ENCODE measurements at places on chromosomes 1 and 21.

DNA sequence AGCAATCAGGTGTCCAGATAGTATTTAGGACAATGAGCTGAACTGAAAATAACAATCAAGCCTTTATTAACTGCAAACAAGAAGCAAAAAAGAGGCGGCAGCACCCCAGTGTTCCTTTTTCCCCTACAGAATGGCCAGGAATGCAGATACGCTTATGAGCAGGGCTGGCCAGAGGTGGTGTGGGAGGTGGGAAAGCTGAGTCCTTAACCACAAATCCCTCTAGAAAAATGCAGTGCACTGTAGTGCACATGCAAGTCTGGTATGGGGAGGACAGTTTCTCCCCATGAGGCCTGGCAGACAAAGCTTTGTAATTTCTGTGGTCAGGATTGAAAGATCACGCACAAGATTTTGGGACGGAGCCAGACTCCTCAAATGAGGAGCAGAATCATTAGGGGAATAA, 10.7 kb upstream of the IFNAR1 start:
- no peak for DNase-seq

- DNase-seq = no peak
Observed at GRCh38 chr1:32339363-32339978, 3.4 kb upstream of the MARCKSL1 start.

GRCh38 chr1:34648501-34648900, 106.3 kb upstream of the GJB5 start:
- DNase-seq = no peak

- no peak for DNase-seq
Observed at GRCh38 chr1:221308534-221309511, 429.6 kb downstream of the HLX start.

- no peak for DNase-seq
Observed at GRCh38 chr1:200299571-200299970, 110.3 kb downstream of the ZNF281 start.

DNA sequence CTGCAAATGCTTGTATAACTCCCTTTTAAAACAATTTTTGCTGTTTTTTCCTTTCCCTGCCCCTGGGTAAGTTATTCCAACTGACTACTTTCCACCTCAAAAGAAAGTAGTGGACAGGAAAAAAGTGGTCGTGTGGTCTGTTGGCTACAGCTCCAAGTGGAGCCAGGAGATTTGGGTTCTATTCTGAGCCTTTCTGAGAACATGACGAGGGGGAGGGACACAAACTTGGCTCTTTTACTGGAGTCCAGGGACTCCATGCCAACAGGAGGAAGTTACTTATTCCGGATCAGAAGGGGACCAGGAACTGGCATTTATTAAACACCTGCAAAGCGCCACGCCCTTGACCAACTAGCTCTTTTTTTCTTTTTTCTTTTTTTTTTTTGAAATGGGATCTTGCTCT, 79.0 kb upstream of the CAPZB start:
- DNase-seq = no peak

DNA sequence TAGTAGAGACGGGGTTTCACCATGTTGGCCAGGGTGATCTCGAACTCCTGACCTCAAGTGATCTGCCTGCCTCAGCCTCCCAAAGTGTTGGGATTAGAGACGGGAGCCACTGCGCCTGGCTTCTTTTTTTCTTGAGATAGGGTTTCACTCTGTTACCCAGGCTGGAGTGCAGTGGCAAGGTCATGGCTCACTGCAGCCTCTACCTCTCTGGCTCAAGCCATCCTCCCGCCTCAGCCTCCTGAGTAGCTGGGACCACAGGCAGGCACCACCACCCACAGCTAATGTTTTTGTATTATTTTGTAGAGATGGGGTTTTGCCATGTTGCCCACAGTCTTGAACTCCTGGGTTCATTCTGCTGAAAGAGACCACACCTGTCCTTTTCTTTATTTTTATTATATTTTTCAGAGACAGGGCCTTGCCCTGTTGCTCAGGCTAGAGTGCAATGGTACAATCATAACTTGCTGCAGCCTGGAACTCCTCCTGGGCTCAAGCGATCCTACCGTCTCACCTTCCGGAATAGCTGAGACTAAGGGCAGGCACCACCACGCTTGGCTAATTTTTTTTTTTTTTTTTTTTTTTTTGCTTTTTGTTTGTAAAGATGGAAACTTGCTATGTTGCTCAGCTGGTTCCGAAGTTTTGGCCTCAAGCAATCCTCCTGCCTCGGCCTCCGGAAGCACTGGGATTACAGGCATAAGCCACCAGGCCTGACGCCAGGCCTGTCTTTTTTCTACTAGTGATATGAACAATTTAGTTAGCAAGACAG, 3.1 kb downstream of the LMNA start:
- DNase-seq = no peak

DNA sequence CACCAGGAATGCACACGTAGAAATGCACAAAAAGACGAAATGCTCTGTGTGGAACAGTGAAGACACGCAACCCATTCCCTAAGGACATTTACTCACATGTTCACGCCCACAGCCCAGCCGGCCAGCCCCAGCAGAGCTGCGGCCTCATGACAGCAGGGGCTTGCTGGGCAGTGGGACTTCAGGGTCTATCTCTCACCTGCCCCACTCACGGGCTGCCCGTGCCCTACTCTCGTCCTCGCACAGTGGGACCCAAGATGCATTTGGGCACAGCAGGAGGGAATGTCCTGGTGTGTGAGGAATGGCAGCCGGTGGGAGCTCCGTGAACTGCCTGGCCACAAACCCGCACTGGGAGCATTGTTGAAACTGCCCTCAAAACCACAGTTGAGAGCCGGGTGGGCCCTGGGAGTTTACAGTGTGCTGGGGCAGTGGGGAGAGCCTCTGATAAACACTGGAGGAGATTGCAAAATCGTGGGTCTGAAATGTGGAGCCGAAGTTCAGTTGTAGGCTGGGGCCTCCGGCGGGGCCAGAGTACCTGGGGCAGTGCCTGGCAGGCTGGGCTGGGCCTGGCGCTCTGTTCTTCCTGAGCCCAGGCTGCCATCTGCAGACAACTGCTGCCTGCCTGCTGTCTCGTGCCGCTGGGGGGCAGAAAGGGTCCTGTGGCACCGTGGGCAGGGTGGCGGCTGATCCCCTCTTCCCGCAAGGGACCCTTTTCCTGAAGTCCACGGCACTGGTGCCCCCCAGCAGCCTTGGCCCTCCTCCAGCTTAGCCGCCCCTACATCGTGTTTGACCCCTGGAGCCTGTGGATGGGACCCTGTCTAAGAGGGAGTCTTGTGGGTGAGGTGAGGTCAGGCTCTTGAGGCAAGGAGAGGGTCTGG, 20.7 kb upstream of the POFUT2 start:
- no peak for DNase-seq

DNA sequence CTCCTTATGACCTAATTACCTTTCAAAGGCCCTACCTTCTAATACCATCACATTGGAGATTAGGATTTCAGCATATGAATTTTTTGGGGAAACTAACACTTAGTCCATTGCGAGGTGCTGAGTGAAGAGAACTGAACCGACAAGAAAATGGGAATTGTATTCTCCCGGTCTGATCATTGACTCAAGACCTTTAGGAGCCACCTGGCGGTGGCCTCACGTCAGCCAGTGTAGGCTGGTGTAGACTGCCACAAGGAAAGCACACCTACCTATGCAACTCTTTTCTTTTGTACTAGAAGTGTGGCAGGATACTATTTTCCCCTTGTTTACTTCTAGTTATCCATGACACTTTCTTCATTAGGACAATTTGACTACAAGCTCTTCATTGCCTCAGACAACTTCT, 333.5 kb upstream of the B3GALT2 start:
- DNase-seq = no peak

DNA sequence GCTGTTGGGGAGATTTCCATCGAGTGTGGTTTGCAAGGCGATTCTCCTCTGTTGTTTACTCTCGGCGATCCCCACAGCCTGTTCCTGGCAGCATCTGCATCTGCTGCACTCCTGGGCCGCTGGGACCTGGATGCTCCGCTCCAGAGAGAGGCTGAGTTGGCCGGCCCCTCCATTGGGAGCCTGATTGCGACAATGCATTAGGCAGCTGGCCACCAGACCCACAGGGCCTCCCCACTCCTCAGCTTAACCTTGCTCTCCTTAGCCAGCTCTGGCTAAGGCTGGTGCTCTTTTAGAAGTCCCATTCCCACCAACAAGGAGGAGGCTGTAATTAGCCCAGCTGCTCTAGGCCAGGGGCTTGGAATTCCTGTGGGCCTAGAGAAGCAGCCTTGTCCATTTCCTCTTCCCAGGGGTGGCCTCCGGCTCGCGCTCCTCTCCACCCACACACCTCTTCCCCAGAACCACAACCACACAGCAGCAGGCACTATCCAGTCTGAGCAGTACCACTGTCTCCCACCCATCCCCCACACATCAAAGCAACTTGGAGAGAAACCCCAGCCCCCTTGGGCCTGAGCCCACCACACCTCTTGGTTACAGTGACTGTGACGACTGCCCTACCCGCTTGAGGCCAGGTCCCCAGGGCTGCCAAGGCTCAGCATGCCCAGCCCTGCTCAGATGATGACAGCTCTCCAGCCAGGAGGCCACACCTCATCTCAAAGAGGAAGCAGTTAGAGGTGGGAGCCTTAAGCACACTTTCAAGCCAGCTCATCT, 193.8 kb upstream of the EDN2 start:
- no peak for DNase-seq

All from GM19239 (cell line).